Stimulated activated CD4-positive, alpha-beta T cell treated with anti-CD3 and anti-CD28 coated beads, TNF-alpha, amount 100 ng/mL, for 48 hours (primary cell): ENCODE measurements at places on chromosomes 12 and 14.

DNA sequence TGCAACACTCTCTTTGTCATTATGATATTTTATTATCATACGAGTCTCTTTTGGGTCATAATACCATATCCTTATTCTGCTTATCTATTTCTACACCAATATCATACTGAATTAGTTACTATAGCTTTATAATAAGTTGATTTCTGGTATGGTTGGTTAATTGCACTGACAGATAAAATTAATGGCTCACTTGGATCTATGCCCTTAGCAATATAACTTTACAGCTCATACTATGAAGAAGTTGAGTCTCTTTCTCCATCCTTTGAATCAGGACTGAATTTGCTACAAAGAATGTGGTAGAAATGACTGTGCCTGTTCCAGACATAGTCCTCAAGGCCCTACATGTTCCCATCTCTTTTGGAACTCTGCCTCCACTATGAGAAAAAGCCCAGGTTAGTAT, 139.7 kb upstream of the DYRK2 start:
- no peak for DNase-seq

DNA sequence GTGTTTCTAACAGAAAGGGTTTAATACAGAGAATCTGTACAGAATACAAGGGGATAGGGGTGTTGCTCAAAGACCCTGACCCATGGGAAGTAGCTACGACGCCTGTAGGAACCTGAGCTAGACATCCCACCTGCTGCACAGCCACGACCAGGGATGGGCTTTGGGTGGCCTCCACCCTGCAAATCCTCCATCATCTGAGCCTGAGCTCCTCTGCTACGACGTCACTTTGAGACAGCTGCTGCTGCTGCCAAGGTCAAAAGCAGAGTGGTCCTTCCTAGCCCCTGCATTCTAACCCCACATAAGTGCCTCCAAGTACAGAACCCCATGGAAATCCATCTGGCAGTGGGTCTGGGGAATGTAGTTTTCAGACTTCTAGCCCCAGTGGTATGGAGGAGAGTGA, 43.8 kb downstream of the JAG2 start:
- no peak for DNase-seq

- DNase-seq: no peak
These were observed 8.0 kb downstream of the RAN start for GRCh38 chr12:130879781-130880389.

DNA sequence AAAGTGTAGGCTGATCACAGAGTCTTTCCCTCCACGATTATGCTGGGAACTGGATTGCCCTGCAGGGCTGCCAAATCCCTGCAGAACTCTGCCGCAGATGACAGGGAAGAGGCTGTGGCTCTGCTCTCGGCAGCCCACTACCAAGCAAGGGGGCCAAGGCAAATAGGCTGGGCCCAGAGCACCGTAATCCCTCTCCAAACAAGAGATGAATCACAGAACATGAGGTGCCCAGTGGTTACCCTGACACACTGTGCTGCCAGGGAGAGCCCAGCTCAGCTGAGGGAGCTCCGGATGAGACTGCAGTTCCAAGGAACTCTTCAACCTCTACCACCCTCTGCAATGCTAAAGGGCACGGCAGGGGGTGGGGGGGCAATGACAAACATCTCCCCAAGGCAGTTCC, 33.9 kb downstream of the STON2 start:
- no peak for DNase-seq

GRCh38 chr12:125944446-125944845, 879.2 kb downstream of the AACS start:
- DNase-seq: no peak

DNA sequence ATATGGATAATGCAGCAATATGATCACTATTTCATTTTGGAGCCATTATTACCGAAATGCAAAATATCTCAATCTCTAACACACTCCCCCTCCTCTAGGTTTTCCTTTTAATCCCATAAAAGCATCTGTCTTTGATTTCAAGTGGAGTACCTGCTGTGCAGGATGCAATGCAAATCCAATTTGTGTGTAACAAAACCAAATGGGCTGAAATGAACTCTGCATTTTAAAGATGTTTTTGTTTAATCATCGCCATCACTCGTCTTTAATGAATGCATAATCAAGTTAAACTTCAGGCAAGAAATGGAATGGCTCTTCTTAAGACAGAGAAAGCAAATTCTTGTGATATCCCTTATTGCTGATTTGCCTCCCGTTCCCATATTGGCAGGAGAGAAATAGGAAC, 114.3 kb downstream of the SLC15A5 start:
- no peak for DNase-seq
